Ovary (tissue), 10 donors: ENCODE measurements at places on chromosomes 1 and 21. TPM values are rescaled to one million over a fixed set of nuclear protein-coding genes. Genes with fewer than 3 reads are reported as not detected.

VASH2 gene
- 1.7 TPM for total RNA-seq

GRCh38 chr1:33640114-33640660, 167.7 kb downstream of the ZSCAN20 start:
- no peak for DNase-seq

TP73 gene
- 0.47 TPM for total RNA-seq

DNA sequence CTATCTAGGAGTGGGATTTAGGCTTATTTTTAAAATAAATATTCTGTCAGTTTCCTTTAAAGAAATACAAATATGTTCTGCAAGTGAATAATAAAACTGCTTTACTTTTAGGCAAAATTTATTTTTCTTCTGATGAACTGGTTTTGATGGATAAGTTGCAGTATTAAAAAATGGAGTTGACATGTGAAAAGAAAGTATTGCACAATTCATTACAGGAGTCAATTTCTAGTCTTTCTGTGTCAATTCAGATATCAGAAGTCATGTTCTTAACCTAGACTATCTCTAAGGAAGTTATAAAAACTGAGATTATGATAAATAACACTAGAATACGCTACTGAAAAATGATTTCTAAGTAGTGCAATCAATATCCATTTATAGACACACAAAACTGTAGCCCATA, 270.2 kb upstream of the TMPRSS15 start:
- DNase-seq: no peak

DNA sequence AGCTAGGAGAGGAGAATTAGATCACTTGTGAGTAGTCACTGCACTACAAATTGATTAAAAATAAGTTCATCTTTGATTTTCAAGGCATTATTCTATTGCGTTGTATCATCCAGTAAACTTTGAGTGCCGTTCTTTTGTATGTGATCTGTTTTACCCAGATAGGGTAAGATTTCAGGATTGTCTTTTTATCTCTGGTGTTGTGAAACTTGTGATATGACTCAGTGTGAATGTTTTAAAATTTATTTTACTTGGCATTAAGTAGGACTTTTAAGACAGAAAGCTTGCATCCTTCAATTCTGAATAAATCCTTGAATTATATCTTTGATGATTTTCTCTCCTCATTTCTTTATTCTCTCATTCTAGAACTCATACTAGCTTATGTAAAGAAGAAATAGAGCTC, 93.3 kb upstream of the ADAMTS5 start:
- no peak for DNase-seq

PEX11B gene
- total RNA-seq: 26.9 TPM

DNA sequence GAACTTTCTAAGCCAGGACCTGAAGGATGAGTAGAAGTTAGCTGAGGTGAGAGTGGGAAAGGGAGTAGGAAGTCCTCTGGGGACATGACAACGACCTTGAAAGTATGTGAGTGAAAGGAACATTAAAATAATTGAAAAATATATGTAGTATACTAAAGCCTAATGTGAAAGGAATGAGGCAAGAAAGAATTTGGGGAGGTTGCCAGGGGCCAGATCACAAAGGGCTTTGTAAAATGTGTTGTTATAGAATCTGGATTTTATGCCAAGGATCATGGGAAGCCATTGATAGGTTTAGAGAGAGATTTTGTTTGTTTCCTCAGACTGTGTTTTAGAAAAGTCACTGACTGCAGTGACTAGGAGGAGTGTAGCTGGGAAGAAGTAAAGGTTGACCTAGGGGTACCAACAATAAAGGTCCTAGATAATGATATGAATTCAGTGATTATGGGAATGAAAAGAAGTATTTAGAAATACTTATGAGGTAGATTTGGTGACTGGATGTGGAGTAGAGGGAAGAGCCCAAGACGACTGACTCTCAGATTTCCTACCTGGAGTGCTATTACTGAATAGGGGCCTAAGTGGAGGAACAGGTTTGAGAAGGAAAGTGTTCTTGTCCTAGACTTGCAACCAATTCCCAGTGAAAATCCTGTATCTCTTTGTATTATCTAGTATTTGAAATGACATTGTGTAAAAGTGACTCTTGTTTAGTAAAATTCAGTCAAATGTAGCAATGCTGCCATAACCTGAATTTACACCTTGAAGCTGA, 179.8 kb downstream of the PHTF1 start:
- no peak for DNase-seq

GRCh38 chr1:193929374-193930033, 743.1 kb upstream of the B3GALT2 start:
- DNase-seq: no peak

GRCh38 chr1:19559641-19560040, 74.3 kb upstream of the CAPZB start:
- DNase-seq: no peak
